Midbrain (tissue), 1 donor: ENCODE measurements at places on chromosomes 11 and 22.

DNA sequence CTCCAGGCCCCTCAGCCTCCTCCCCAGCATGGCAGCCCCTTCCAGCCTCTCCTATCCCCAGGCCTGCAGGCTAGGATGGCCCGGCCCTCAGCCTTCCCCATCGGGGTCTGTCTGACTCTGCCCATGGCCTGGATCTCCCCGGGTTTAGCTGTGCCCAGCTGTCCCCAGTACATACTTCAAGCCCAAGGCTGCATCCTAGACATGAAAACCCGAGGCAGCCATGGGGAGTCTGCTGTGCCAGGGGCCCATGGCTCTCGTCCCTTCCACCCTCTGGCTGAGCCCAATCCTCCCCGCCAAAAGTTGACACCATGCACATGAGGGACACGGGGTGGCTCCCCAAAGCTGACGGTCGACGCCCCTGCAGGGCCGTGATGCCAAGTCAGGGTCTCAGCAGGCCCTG is 22.2 kb upstream of the FADD start:
- DNase-seq, result no peak

DNA sequence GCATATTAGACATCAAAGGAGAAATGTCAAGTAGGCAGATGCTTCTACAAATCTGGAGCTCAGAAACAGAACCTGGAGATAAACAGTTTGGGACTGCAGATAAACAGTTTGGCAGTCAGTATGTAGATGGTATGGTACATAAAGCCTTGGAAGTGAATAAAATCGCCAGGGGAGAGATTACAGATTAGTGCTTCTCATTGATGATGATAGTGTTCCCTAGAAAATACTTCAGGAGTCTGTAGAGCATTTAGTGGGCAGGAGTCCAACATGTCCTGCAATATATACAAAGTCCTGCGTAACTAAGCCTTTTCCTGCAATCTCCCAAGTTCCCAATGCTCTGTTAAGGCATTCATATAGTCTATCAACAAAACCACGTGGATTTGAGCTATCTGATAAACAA is 35.2 kb downstream of the NARS2 start:
- DNase-seq, result no peak

GRCh38 chr11:72807792-72808191 is 6.4 kb upstream of the ATG16L2 start:
- DNase-seq, result no peak

- no peak for DNase-seq
Measured at GRCh38 chr11:2833716-2834502, 51.7 kb downstream of the CDKN1C start.

DNA sequence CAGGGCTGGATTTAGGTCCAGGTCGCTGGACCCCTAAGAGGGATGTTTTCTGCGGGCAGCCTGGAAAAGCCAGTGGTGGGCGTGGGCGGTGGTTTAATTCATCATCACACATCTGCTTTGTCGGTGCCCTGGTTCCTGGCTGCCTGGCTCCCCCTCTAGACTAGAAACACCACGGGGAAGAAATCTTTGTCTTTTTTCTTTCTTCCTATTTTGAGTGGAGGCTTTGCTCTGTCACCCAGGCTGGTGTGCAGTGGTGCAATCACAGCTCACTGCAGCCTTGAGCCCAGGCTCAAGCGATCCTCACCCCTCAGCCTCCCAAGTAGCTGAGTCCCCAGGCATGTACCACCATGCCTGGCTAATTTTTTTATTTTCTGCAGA is 86.6 kb upstream of the LINC01488 start:
- no peak for DNase-seq

- no peak for DNase-seq
Measured at GRCh38 chr11:66341502-66342126, 3.3 kb downstream of the BRMS1 start.

DNA sequence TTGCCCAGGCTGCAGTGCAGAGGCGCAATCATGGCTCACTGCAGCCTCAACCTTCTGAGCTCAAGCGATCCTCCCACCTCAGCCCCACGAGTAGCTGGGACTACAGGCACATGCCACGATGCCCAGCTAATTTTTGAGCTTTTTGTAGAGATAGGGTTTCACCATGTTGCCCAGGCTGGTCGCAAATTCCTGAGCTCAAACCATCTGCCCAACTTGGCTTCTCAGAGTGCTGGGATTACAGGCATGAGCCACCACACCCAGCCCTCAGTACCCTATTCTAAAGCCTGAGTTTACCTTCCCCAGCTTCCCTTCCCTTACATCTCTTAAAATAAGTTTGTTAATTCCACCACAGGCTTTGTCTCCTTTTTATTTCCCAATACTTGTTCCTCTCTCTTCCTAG is 59.1 kb downstream of the AMBRA1 start:
- no peak for DNase-seq

DNA sequence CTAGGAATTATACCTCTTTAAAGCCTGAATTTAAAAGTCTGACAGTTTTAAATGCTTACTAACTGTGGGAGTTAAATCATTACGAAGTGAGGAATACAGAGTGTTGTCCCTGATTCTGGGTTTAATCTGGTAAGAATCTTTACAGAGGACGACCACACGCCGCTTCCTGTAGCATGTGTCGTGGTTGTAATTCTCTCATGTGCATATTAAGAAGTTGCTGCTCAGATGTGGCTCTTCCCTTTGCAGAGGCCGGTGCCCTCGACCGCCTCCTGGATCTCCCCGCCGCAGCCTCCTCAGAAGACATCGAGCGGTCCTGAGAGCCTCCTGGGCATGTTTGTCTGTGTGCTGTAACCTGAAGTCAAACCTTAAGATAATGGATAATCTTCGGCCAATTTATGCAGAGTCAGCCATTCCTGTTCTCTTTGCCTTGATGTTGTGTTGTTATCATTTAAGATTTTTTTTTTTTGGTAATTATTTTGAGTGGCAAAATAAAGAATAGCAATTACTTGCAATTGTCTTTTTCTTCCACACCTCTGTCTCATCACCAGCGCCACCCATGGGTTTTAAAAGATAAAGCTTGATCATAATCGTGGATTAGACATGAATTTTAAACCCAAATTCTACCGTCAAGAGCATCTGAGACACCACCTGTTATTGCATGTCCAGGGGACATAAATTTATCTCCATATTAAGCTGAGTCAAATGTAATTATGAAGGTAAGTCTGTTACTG is 6.5 kb downstream of the GAL start:
- no peak for DNase-seq

DNA sequence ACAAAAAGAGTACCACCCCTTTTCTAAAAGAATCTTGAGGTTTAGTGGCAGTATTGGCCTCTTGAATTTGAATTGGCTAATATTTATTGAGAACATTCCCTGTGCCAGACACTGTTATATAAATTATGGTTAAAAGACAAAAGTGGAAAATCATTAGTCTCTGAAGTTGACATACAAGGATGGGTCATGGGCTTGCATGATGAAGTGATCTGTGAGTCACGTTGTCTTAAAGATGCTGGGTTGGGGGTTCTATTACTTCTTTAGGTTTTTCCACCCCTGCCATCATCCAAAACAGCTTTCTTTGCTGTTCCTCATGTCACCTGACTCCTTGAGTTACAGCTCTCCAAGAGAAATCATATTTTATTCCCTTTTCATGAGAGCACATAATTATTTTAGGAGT is 85.0 kb downstream of the CD44 start:
- DNase-seq, result no peak

DNA sequence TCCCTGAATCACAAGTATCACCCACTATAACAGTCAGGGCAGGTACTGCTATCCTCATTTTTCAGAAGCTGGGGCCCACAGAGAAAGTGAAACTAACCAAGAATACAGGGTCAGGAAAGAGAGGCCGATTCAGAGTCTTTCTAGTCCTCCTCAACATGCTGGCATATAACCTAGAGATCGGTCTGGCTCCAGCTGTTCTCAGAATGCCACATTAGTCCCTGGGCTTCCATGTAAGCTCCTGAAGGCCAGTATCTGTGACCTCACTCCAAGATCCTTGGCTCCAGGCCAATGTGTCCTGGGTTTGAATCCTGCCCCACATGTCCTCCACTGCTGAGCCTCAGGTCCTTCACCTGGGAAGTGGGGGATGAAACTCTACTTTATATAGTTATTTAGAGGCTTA is 50.4 kb downstream of the TENM4 start:
- DNase-seq, result no peak

DNA sequence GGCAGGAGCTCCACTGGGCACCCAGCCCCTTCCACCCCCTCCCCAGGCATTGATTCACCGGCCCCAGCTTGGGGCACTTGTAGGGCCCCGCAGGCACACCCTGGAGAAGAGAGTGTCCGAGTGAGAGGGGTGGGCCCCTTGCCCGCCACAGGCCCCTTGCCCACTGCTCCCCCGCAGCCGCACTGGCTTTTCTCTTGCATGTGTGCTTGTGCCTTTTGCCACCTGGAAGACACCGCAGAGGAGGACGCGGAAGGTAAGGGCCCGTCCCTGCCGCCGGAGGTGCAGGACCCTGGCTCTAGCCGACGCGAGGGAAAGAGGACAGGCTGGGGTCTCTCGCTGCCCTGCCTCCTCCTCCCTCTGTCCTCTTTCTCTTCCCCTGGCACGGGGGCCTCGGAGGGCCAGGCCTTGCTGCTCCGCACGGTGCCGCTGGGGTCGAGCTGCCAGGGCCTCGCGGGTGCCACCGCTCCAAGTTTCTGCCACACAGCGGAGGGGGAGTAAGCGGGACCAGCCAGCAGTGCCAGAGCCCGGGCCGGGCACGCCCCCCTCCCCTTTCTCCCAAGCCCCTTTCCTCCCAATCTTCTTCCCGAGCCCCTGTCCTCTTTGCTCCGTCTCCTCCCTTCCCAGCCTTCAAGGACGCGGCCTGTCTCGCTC is 9.5 kb downstream of the TNNT3 start:
- no peak for DNase-seq

GRCh38 chr11:86749376-86749775 is 51.0 kb upstream of the PRSS23 start:
- no peak for DNase-seq

DNA sequence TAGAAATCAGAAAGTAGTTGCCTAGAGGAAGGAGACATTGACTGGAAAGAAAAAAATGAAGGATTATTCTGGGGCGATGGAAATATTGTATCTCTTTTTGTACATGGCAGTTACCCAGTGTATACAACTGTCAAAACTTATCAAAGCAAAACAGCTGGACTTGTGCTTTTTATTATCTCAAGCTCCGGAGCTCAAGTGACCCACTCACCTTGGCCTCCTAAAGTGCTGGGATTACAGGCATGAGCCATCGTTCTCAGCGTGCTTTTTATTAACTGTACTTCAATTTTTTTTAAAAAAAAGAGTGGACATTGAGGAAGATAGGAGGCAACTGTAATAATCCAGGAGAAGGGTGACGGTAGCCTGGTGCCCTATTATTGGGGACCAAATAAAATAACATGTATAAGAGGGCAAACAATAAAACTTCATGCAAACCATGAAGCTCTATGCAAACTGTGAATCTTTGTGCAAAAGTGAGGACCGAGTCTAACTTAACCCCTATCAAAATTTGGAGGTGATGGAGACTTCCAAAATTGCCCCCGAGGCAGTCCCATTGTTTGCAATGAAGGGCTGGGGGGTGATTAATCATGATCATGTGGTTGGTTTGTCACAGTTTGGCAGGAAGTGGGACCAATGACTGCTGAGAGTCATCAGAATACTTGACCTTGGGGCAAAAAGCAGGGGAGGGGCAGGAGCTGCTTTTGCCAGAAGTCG is 23.5 kb downstream of the FZD4 start:
- no peak for DNase-seq

GRCh38 chr22:26276529-26277160 is 107.4 kb downstream of the SEZ6L start:
- no peak for DNase-seq

- no peak for DNase-seq
Measured at GRCh38 chr22:30866216-30866615, 102.4 kb downstream of the MORC2 start.
